NB4 (cell line): ENCODE measurements at places on chromosomes 3 and 15.

DNA sequence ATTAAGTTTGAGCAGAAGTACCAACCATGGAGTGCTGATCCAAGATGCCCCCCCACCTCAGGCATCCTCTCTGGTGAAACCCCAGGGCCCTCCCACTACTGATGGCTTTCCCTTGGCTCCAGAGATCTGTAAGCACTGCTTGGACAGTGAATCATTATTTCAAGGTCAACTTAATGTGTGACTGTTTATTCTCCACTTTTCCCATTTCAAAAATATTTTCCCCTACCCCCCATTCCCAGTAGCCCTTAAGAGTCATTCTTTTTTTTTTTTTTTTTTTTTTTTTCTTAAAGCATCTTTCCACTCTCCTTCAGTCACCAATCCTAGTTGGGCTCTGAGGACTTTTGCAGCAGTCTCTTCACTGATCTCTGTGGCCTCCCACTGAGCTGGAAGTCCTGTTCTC lies 82.6 kb downstream of the PCCB start:
- DNase-seq = no peak

- peak; percentile 48 for DNase-seq
These were observed 7.6 kb downstream of the VHL start for GRCh38 chr3:10149226-10149625.

DNA sequence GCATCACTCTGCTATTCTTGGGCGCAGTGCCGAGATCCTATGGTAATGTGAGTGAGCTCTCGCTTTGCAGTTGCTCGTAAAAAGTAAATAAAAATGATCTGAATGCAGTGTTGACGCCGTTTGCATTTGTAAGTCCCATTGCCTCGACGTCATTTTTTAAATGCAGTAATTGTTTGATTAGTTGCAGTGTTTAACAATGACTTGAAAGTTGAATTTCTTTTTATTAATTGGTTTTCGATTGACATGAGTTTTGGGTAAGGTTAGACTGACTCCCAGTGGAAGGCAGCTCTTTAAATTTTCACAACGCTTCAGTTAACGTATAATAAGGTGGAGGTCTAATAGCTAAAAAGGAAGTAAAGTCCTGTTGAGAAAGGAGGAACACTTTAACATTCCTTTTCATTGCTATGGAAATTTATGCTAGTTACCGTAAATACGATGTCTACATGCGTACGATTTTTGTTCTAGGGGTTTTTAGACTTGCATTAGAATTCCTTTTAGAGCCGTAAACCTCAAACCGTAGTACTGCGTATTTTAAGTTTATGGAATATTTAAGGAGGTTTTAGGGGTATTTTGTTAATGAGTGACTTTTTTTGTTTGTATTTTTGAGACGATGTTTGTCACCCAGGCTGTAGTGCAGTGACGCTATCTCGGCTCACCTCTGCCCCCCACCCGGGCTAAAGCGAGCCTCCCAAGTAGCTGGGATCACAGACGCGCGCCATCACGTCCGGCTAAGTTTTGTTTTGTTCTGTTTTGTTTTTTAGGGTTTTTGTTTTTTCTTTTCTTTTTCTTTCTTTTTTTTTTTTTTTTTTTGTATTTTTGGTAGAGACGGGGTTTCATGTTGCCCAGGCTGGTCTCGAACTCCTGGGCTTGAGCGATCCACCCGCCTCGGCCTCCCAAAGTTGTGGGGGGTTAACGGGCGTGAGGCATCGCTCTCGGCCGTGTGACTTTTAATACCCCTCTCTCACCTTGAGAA lies 1.4 kb downstream of the MORF4L1 start:
- peak; percentile 61 for DNase-seq

GRCh38 chr3:81908561-81908960 lies 147.1 kb upstream of the GBE1 start:
- peak; percentile 75 for DNase-seq

DNA sequence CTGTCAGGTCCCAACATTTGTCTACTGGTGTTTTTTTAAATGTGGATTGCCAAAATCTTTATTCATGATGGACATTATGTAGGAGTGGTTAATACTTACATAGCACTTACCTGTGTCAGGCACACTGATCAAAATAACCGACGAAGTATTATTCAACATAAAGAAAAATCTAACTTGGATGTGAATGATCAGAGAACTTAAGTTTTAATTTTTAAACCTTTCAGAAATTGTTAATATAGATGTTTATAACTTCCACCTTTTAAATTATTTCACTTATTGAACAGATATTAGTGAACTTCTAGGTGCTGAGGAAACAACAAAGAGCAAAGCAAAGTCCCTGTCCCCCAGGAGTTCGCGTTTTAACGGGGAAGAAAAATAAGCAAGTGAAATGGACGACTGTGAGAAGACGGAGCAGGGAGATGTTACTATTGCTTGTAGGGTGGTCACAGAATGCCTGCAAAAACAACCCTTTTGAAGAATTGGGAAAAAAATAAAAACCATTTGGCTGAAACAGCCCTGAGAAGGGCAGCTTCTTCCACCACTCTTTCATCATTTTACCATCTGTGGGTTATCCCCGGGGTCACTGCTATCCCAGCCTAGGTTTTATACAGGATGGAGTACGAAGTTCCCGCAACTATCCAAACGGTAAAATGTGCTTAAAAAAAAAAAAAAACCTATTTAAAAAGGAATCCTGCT lies 915 bp upstream of the APH1B start:
- peak; percentile 28 for DNase-seq

- no peak for DNase-seq
These were observed 71.3 kb downstream of the MESD start for GRCh38 chr15:80918196-80918783.

GRCh38 chr3:136954980-136955780 lies 2.6 kb upstream of the IL20RB start:
- DNase-seq = no peak

DNA sequence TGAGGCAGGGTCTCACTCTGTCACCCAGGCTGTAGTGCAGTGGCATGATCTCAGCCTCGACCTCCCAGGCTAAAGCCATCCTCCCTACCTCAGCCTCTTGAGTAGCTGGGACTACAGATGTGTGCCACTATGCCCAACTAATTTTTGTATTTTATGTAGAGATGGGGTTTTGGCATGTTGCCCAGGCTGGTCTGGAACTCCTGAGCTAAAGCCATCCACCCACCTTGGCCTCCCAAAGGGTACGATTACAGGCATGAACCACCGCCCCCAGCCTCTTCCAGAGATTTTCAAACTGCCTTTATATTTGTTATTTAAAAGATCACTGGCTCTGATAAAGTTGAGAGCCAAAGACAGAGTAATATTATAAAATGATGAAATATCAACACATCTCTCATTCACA lies 37.3 kb downstream of the BSN start:
- DNase-seq = no peak

GRCh38 chr3:129230311-129231019 lies 18.9 kb upstream of the COPG1 start:
- DNase-seq = peak; percentile 66

GRCh38 chr3:194102436-194102835 lies 33.5 kb upstream of the HES1 start:
- DNase-seq = no peak

- DNase-seq = no peak
These were observed 41.8 kb downstream of the IL5RA start for GRCh38 chr3:3068358-3068881.

GRCh38 chr15:67859331-67859946 lies 19.6 kb upstream of the RNU6-1 start:
- no peak for DNase-seq

GRCh38 chr3:37743974-37744373 lies 117.7 kb upstream of the CTDSPL start:
- no peak for DNase-seq

GRCh38 chr3:7309641-7310102 lies 448.8 kb downstream of the GRM7 start:
- no peak for DNase-seq

GRCh38 chr3:183253528-183254486 lies 754 bp downstream of the B3GNT5 start:
- DNase-seq = peak; percentile 67

- DNase-seq = no peak
These were observed 32.9 kb upstream of the CRTC3 start for GRCh38 chr15:90496791-90497190.

DNA sequence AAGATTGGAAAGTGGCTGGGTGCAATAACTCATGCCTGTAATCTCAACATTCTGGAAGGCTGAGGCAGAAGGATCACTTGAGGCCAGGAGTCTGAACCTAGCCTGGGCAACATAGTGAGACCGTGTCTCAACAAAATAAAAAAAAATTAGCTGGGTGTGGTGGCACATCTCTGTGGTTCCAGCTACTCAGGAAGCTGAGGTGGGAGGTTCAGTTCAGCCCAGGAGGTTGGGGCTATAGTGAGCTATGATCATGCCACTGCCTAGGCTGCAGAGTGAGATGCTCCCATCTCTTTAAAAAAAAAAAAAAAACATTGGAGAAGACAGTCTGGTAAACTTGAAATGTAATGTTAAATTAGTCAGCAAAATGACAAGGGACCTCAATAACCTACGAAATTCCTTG lies 57.9 kb downstream of the STAG1 start:
- no peak for DNase-seq

- peak; percentile 15 for DNase-seq
These were observed 492.4 kb upstream of the FRG2C start for GRCh38 chr3:75171630-75172230.

DNA sequence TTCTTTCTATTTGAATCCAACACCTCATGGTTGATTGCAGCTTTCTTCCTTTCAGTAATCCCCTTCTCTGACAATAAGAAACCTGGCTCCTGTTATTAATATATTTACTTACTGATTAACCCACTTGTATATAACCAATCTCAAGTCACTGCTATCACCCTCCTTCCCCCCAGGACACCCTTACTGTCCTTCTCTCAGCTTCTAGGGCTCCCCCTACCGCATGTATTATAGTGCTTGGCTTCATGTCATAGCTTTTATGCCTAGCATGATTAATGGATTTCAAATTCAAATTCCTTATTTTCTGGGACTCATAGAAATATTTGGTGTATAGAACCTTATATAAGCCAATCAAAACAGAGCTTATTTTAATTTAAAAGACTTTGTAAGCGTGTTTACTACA lies 75.7 kb upstream of the BNIP2 start:
- DNase-seq = peak; percentile 3

- no peak for DNase-seq
These were observed 43.6 kb downstream of the PIK3R4 start for GRCh38 chr3:130702985-130703384.

DNA sequence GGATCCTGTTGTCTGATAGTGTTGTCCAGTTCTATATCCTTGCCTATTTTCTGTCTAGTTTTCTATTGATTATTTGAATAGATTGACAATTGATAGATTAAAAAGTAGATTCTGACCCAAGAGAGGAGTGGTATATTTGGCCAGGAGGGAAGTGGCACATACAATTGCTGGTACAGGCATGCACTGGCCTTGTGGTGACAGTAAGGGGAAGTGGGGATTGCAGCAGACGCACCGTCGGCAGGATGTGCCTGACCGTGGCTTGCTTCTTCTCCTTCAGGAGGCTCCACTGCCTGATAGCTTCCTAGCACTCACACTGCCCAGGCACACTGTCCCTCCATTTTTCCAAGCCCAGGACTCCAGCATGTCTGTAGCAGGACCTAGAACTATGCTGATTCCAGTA lies 10.5 kb downstream of the GABRG3 start:
- DNase-seq = peak; percentile 45

GRCh38 chr15:40565333-40566238 lies 744 bp upstream of the CCDC32 start:
- DNase-seq = no peak

DNA sequence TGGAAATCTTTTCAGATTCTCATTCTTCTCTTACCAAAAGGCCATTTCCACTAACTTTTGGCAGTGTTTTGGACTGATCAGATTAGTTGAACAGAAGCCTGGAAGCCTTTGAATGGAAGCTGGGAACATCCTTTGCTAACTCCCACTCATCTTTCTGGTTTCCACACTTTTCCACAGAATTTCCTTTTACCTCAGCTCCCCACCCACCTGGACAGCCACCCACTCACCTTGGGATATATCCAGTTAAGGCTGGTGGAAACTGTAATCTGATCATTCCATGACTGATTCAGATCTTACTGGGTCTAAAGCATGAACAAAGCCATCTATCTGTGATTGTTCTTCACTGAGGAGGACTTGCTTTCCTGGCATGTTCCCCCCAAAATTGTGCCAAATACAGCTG lies 119.5 kb downstream of the CCNL1 start:
- DNase-seq = no peak

DNA sequence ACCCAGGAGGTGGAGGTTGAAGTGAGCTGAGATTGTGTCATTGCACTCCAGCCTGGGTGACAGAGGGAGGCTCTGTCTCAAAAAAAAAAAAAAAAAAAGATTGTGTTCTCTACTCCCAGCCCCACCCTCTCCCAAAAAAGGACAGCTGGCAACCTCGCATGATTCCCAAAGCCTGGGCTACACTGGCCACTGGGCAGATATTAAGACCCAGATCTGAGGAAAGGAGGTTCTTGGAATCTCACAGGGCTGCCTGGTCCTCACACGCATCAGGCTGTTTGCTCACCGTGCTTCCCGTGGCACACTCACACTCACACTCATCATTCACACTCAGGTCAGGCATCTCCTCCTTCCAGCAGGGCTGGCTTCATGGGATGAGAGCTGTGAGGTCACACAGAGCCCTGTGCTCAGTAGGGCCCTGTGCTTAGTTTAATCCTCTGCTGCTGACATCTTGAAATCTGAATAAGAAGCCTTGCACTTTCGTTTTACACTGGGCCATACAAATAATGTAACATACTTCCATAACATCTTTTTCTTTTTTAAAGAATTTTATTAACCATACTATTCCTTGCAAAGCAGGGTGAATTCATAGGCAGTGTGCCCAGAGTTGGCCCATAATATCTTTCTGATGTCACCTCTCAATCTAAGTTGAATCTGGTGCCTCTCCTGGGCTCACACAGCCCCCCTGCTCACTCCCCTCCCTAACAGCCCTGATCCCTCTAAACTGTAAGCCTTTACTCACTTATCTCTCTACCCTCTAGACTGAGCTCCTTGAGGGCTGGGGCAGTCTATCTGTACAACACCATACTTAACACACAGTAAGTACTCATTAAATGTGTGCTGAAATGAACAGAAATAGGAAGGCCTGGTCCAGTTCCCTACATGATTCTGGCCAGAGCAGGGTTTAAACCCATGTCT lies 50.2 kb upstream of the C15orf39 start:
- DNase-seq = no peak

DNA sequence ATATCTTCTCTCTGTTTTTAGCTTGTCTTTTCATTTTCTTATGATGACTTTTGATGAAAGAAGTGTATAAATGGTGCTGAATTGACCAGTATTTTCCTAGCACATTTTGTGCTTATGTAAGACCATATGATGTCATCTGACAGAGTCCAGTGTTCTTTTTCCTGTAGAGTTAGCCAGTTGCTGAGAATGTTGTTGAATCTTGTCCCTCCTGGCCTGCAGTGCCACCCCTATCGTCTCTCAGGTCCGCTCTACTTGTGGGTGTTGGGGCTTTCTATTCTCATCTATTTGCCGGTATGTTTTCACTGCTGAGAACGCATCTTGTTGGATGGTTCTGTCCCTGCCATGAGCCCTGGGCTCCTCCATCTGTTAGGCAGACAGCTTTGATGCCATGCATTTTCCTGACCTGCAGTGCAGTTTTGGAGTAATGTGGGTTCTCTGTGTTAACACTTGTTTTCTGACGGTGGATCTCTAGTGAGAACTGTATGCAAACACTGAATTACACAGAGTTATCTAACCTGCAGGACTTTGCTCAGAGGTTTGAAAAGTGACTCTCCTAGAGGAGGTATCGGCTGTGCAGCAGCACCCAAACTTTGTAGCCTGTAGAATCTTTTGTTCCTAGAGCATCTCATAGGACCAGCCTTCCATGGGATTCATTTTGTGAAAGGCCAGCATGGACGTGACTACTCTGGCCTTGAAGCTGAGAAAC lies 44.6 kb downstream of the SLC6A20 start:
- DNase-seq = no peak
